ENCODE measurements at places on chromosomes 12 and 14. TPM values are rescaled to one million over a fixed set of nuclear protein-coding genes. Genes with fewer than 3 reads are reported as not detected.

- no peaks in the 10 kb centered on the region for H3K27me3 ChIP-seq
- peaks cover 27% of the 10 kb centered on the region for H3K36me3 ChIP-seq
- H3K27ac ChIP-seq, result no peak overlapping the region
- H3K4me3 ChIP-seq, result no peak overlapping the region
- DNase-seq, result no peak
- no peaks in the 10 kb centered on the region for H3K4me1 ChIP-seq
Measured at GRCh38 chr12:110165540-110166159, 41.5 kb downstream of the IFT81 start.

DNA sequence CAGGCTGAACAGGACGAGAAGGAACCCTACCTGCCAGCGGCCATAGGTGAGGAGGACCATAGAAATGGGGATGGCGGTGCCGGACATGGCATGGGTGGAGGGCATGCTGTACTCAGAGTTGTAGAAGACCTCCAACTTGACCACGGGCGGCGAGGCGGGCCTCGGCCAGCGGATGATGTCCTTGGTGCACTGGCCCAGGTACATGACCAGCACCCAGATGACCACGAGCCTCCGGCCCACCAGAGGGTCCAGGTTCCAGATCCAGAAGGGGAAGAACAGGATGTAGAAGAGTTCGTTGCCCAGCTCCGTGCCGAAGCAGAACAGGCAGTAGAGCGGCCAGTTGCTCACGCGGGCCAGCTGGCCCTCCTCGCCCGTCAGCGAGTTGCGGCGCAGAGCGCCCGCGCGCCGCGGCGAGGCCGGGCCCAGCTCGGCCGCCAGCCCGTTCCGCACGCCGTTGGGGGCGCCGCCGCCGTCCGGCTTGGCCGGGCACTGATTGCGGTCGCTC lies 582 bp downstream of the SGPP1 start:
- H3K36me3 ChIP-seq, result no peaks in the 10 kb centered on the region
- peak overlapping the region; percentile 96 for H3K27ac ChIP-seq
- H3K4me1 ChIP-seq, result peaks cover 27% of the 10 kb centered on the region
- DNase-seq, result peak; percentile 83
- peaks cover 7% of the 10 kb centered on the region for H3K27me3 ChIP-seq
- peak overlapping the region; percentile 96 for H3K4me3 ChIP-seq

GRCh38 chr12:18368594-18368993 lies 107.3 kb downstream of the PIK3C2G start:
- no peak overlapping the region for H3K4me3 ChIP-seq
- peaks cover 2% of the 10 kb centered on the region for H3K4me1 ChIP-seq
- H3K27me3 ChIP-seq, result no peaks in the 10 kb centered on the region
- H3K27ac ChIP-seq, result no peak overlapping the region

DNA sequence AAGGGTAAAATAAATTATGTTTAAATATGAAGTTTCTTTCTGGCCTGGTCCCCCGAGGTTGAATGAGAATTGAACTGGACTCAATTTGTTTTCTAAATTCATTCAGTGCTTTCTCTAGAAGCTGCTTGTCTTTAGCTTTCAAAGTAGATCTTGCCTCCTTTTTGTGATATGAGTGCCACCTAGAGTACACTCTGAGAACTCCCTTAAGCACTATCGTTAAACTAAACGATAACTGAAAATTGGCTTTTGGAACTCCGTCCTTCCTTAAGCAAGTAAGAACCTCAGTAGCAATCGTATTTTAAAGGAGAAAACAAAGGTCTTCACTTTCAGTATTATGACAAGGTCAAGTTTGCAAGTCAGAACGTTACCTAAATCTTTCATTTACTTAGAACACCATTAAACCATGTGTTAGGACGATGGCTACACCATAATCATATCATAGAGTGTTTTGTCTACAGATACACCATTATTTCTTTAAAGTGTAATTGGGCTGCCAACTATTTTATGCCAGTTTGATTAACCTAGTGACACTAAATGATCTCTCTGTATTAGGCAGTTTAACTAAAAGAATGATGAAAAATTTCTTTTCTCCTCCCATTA lies 364.8 kb downstream of the SNAPC1 start:
- peaks cover 32% of the 10 kb centered on the region for H3K27me3 ChIP-seq
- DNase-seq, result no peak
- H3K4me3 ChIP-seq, result no peak overlapping the region
- H3K36me3 ChIP-seq, result no peaks in the 10 kb centered on the region

GRCh38 chr12:6745741-6746525 lies 7.0 kb downstream of the MLF2 start:
- H3K36me3 ChIP-seq, result peaks cover 32% of the 10 kb centered on the region
- no peak for DNase-seq
- H3K27me3 ChIP-seq, result no peaks in the 10 kb centered on the region

DNA sequence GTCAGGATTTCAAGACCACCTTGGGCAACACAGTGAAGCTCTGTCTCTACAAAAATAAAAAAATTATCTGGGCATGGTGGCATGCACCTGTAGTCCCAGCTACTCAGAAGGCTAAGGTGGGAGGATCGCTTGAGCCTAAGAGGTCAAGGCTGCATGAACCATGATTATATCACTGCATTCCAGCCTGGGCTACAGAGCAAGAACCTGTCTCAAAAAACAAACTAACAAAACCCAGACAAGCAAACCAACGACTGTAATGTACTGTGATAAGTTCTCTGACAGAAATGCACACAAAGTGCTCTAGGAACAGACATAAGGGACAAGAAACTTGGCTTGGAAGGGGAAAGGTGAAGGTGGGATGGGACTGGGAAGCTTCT lies 22.4 kb downstream of the ENTPD5 start:
- H3K4me3 ChIP-seq, result no peak overlapping the region
- H3K4me1 ChIP-seq, result no peaks in the 10 kb centered on the region
- H3K27ac ChIP-seq, result no peak overlapping the region

DNA sequence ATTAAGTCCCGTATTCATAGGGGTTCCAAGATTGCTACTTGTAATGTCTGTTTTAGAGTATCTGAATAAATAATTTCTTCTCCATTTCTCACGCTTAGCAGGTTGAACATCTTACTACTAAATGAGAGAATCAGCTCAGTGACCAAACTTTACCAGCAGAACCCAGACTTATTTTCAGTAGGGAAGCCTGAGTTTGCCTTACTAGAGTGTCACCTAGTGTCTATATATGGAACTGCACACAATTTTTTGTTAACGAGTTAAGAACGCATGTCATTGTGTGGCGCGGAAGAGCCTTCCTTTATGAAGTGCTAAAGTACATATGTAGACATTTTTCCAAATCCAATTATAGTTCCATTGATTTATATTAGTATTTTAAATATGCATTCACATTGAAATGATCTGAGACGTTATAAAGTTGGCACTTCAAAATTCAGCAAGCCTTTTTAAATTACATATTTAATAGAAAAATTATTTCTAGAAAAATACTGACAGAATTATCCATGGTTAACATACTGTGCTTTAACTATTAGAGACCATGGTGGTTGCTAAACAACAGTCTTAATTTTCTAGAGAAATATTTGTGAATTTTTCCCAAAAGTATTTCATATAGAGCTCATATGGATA lies 88.3 kb downstream of the RPS29 start:
- no peak for DNase-seq
- no peaks in the 10 kb centered on the region for H3K36me3 ChIP-seq
- no peak overlapping the region for H3K4me3 ChIP-seq
- H3K27ac ChIP-seq, result no peak overlapping the region

DNA sequence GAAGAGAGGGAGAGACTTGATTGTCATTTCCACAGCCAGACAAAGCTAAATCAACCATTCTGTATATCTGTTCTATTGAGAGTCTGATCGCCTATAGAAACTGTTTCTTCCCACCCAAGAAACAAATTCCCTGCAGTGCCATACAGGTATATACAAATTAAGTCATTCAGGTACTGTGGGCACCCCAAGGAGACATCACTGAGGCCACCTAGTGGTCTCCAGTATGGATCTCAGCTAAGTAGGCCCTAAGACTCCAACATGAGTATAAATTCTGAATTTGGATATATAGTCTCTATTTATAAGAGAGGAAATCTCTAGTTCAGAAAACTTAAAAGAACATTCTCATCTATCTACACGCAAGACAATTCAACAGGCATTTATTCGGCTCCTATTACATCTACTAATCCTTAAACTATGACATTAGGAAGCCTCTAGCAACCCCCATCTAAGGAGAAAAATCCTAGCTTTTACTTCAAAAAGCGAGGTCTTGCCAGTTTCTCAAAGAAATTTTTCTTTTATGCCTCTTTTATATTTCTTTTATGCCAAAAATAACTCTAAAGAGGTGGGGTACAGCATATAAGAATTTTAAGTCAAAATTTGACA lies 62.6 kb downstream of the DCAF5 start:
- H3K27me3 ChIP-seq, result no peaks in the 10 kb centered on the region
- peak overlapping the region; percentile 59 for H3K27ac ChIP-seq
- no peak for DNase-seq
- no peak overlapping the region for H3K4me3 ChIP-seq
- peaks cover 19% of the 10 kb centered on the region for H3K36me3 ChIP-seq

- DNase-seq, result no peak
- H3K4me1 ChIP-seq, result no peaks in the 10 kb centered on the region
- H3K36me3 ChIP-seq, result no peaks in the 10 kb centered on the region
- H3K27ac ChIP-seq, result no peak overlapping the region
- H3K27me3 ChIP-seq, result no peaks in the 10 kb centered on the region
Measured at GRCh38 chr14:97578982-97579548, 781.9 kb downstream of the VRK1 start.

GRCh38 chr12:77746096-77746495 lies 84.6 kb upstream of the NAV3 start:
- H3K27me3 ChIP-seq, result peaks cover 16% of the 10 kb centered on the region
- no peaks in the 10 kb centered on the region for H3K36me3 ChIP-seq
- H3K27ac ChIP-seq, result no peak overlapping the region

- no peak overlapping the region for H3K27ac ChIP-seq
- no peak overlapping the region for H3K4me3 ChIP-seq
- no peaks in the 10 kb centered on the region for H3K27me3 ChIP-seq
- H3K36me3 ChIP-seq, result peaks cover 7% of the 10 kb centered on the region
- no peaks in the 10 kb centered on the region for H3K4me1 ChIP-seq
Measured at GRCh38 chr12:129073157-129073915, 220.1 kb downstream of the GLT1D1 start.

DNA sequence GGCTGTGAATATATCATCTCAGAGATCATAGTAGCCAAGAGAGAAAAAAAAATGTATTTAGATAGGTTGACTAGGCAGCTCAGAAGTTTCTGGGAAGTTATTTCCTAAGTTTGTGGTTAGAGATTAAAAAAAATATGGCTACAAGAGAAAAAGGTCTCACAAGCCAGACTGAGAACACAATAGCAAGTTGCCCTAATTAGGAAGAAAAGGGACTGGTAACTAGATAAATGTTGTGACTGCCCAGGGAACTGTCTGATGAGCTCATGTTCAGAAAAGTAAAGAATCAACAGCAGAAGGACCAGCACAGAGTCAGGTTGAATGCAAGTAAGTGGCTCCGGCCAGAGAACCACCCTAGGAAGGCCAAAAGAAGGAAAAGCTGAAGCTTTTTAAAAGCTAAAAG lies 256.6 kb downstream of the PRKD1 start:
- H3K4me3 ChIP-seq, result no peak overlapping the region
- peaks cover 7% of the 10 kb centered on the region for H3K4me1 ChIP-seq
- H3K27ac ChIP-seq, result no peak overlapping the region
- no peaks in the 10 kb centered on the region for H3K36me3 ChIP-seq
- DNase-seq, result no peak

DNA sequence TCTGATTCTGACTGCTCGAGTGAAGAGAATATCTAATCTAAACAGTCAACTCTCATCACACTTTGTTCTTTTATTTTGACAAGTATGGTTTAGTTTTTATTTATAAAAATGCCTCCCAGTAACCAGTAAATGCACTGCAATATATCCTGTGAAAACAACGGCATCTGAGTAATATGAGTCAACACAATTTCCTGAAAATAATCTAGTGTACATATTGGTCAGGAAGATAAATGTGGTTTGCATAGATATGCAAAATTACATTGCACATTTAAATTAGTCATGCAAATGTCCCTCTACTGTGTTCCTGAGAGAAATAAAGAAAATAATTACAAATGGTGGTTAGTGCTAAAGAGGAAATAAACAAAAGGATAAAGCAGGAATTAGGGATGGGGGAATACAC lies 1190.7 kb upstream of the SEL1L start:
- no peaks in the 10 kb centered on the region for H3K4me1 ChIP-seq
- no peaks in the 10 kb centered on the region for H3K27me3 ChIP-seq
- H3K36me3 ChIP-seq, result no peaks in the 10 kb centered on the region
- H3K4me3 ChIP-seq, result no peak overlapping the region

- H3K36me3 ChIP-seq, result peaks cover 27% of the 10 kb centered on the region
- no peak overlapping the region for H3K4me3 ChIP-seq
- H3K27ac ChIP-seq, result no peak overlapping the region
- no peak for DNase-seq
Measured at GRCh38 chr14:92657457-92658142, 90.8 kb downstream of the LGMN start.

DNA sequence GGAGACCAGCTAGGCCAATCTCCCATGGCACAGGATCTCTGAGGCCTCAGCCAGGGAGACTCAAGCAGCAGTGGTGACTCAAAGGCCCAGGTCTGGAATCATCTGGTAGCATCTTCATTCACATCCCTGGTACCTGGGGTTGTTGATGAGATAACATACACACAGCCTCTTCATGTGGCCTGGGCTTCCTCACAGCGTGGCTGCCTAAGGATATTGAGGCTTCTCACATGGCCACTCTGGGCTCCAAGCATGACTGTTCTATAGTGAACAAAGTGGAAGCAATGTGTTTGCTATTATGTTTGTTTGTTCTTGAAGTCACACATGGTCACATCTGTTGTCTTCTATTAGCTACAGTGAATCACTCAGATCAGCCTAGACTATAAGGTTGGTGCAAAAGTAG lies 584.1 kb downstream of the VRK1 start:
- DNase-seq, result no peak
- H3K36me3 ChIP-seq, result no peaks in the 10 kb centered on the region
- no peaks in the 10 kb centered on the region for H3K27me3 ChIP-seq
- H3K27ac ChIP-seq, result no peak overlapping the region
- H3K4me3 ChIP-seq, result no peak overlapping the region
- H3K4me1 ChIP-seq, result no peaks in the 10 kb centered on the region

DNA sequence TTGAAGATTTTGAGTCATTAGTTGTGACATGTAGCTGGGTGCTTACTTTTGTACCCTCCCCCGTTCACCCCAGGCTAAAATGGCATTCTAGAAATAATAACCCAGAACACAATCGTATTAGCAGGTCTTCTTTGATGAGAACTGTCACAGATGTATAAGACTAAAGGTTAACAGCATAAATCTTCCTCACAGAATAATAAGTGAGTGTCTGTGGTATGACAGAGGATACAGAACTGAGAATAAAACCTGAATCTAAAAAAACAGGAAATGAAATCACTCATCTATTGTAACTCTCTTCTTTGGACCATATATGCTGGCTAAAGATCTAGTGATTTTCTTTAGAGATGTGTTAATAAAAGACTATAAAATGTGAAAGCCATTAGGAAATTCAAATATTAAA lies 746.6 kb downstream of the LRFN5 start:
- H3K4me3 ChIP-seq, result no peak overlapping the region
- no peaks in the 10 kb centered on the region for H3K27me3 ChIP-seq
- no peak for DNase-seq
- no peaks in the 10 kb centered on the region for H3K36me3 ChIP-seq
- no peak overlapping the region for H3K27ac ChIP-seq

GRCh38 chr14:92759300-92759678 lies 10.9 kb upstream of the LGMN start:
- H3K4me1 ChIP-seq, result no peaks in the 10 kb centered on the region
- DNase-seq, result no peak
- no peak overlapping the region for H3K27ac ChIP-seq

The SLC5A8 gene
- total RNA-seq, result not detected

The ZNF26 gene
- total RNA-seq, result 16.3 TPM

The ANO4 gene
- total RNA-seq, result 0.48 TPM

The DCN gene
- total RNA-seq, result 2,230 TPM

The SP1 gene
- total RNA-seq, result 83.3 TPM
